AML-193 (cell line): ENCODE measurements at places on chromosomes 4 and X.

- no peak for DNase-seq
Measured at GRCh38 chr4:14615671-14616070, 386.6 kb upstream of the CPEB2 start.

DNA sequence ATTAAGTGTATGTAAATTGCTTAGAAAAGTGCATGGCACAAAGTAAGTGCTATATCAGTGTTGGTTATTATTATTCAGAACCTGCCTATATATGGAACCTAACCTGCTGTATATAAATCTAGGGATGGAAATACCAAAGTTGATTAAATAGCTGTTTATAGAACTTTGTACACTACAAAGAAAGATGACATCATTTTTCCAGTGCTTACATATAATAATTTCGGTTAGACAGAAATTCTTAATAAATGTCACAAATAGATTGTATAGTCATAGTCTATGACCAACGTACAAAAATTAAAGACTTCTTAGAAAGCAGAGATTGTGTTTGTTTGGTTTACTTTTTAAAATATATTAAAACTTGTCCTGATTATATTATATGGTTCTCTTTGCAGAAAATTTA lies 4.4 kb downstream of the GYPB start:
- DNase-seq, result no peak

GRCh38 chrX:105837232-105837631 lies 14.9 kb downstream of the NRK start:
- DNase-seq, result no peak

GRCh38 chr4:145722561-145722960 lies 42.6 kb downstream of the C4orf51 start:
- no peak for DNase-seq

GRCh38 chr4:168337550-168337940 lies 19.0 kb upstream of the DDX60 start:
- no peak for DNase-seq

GRCh38 chrX:119155416-119156035 lies 27.9 kb upstream of the KIAA1210 start:
- DNase-seq, result no peak

GRCh38 chr4:186719925-186720694 lies 3.5 kb downstream of the FAT1 start:
- no peak for DNase-seq

DNA sequence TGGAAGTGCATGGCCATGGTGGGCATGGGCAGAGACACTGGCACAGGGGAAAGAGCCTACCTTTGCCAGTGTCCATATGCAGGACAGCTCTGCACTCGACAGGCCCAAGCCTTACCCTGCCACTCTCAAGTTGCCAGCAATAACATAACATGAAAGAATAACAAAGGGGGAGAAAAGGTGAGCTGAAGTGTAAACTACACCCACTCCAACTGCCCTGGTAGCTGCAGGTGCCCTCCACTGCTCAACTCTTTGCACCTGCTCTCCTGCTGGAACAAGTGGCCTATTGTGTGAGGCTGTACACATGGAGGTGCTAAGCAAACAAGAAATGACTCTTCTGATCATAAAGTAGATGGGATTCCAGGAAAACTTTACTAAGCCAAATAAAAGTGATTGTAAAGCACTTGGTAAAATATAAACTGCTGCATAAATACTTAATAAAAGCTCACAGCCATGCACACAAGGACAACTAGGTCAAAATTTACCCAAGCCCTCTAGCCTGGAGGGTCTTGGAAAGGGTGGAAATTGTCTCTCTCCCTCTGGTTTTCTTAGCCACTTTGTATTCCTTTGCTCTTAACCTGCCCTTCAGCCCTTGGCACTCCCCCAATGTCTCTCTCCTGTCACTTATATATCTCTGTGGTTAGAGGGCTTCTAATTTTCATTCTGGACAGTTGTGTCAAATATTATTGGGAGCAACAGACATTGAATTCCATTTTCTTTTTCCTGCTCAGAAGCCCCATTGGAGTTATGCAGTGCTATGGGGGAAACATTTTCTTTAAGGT lies 261.2 kb upstream of the GPC4 start:
- no peak for DNase-seq

DNA sequence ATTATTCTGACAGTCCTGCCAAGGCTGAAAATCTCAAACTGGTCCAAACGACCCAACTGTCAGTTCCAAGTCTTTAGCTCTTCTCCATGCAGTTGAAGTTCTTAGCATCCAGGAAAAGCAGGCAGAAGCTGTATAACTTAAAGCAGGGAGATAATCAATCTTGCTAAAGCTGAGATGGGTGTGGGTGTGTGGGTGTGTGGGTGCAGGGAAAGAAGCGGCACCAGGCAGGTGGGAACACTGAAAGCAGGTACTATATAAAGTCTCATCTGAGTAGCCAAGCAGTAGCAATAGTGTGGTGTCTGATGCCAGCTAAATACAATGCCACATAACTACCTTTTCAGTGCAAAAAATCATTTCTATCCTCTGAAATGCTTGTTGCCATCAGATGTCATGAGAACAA lies 69.7 kb upstream of the EGFL6 start:
- no peak for DNase-seq

DNA sequence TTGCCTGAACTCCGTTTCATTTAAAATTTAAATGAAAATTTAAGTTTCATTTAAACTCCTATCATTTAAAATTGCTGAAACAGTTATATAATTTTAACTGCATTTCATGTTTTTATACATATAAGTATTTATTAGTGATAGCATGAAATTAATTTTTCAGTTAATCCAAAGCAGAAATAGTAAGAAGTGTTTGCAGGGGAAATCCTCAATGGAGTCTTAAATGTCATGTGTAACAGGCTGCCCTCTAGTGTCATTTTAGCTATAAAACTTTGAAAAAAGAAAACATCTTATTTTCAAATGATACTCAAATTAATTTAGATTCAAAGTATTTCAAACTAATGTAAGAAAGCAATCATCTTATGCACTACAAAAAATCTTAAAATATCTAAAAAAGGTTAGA lies 27.2 kb downstream of the TAPT1 start:
- DNase-seq, result peak; percentile 8

DNA sequence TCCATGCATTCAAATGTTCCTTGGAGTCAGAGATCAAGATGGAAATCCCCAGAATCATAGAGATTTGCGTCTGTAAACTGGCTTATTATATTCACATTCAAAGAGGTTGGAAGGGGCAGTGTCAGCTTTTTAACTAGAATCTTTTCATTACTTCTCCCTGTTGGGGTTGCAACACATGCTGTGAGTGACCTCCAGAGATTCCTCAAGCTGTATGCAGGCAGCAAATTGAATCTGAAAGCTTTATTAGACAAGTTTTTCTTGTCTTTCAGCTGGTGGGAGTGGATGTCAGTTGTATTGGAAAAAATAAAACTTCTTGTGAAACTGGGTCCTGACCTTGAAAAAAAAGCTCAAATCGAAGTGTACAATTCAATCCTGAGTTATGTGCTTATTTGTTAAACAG lies 736.5 kb upstream of the FTHL17 start:
- DNase-seq, result no peak

GRCh38 chrX:132226169-132226568 lies 6.9 kb upstream of the RAP2C start:
- no peak for DNase-seq

DNA sequence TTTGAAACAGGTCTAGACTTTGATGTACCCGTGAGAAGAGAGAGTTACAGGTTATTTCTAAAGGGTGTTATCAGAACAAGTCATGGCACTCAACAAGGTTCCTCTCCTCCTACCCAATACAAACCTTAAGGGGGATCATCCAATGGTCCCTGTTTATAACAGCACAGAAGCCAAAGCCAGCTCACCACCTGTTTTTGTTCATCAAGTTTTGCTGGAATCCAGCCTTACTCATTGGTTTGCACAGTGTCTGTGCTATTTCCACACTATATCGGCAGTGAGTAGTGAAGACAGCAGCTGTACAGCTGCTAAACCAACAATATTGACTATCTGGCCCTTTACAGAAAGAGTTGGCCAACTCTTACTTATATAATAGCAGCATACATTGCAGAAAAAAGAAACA lies 262.1 kb upstream of the STS start:
- DNase-seq, result no peak

- DNase-seq, result no peak
Measured at GRCh38 chr4:141636082-141636770, at the start of gene IL15. Gene IL15, plus strand, starts transcription at chr4:141636583. Its CDS starts 82,882 bp downstream, at chr4:141719465.

GRCh38 chr4:169080981-169081380 lies 70.9 kb upstream of the CBR4 start:
- no peak for DNase-seq

DNA sequence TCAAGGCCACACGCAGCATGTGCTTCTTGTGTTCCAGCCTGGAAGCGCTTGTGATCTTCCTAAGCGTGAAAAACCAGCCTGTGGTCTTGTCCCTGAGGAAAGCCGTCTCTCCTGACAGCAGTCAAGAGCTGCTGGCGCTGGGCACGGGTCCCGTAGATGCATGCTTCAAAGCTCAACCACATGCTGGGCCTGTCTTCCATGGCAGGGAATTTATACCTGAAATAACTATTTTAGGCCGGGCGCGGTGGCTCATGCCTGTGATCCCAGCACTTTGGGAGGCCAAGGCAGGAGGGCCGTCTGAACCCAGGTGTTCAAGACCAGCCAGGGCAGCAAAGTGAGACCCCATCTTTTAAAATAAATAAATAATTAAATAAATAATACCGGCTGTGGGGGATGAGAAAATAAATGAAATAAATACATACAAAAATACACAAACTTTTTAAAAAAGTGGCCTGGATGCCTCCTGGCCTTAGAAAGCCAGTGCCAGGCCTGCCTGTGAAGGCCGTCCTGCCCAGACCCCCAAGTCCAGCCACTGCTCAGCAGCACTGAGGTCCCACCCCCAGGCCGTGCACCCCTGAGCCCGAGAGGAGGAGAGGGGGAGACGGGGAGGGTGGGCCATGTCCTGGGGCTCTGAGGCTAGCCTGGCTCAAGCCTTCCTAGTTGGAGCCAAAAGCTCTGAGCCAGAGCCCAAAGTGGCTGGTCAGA lies 10.4 kb downstream of the LRPAP1 start:
- no peak for DNase-seq

GRCh38 chr4:7799736-7800135 lies 139.9 kb downstream of the AFAP1 start:
- DNase-seq, result no peak

GRCh38 chr4:173527103-173527891 lies 2.7 kb downstream of the HAND2 start:
- DNase-seq, result no peak

GRCh38 chr4:54308110-54308509 lies 79.0 kb downstream of the PDGFRA start:
- DNase-seq, result no peak

- no peak for DNase-seq
Measured at GRCh38 chr4:183831026-183831446, 74.1 kb upstream of the STOX2 start.

DNA sequence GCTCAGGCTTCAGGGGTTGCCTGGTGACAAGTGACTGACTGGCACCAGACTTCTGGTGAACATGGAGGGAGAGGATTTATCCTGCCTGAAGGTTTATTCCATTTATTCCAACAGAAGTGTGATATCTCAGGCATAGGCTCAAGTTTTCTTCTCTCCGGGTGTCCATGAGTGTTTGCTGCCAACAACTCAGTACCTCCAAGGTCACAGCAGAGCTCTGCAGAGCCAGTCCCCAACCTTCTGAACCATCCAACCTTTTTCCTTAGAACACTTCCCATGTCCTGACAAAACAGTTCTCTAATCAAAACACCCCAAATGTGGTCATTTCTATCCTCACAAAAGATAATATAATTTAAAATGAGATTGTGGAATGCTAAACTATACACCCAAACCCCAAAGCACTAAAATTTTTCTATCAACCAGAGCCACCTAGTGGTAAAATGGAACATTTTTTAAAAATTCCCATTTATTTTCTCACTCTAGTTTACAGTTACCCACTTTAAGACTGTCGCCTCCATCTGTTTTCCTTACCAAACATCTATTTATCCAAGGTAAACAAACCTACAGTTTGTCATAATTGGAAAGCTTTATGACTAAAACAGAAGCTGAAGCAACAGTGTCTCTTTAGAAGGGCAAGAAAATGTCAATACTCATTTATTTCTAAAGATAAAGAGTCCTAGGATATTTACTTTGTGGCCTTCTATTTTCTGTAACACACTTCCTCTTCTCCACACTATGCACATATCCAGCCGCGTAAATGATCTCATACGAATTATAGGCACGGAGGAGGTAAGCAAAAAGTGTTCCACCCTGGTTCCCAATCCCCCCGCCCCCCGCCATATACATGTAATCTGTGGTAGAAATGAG lies 39.5 kb downstream of the TMEM154 start:
- DNase-seq, result peak; percentile 15

GRCh38 chrX:40102393-40103381 lies 4.9 kb upstream of the BCOR start:
- no peak for DNase-seq

- peak; percentile 22 for DNase-seq
Measured at GRCh38 chrX:96433409-96434077, 251.1 kb upstream of the DIAPH2 start.

- no peak for DNase-seq
Measured at GRCh38 chr4:141473952-141474351, 162.4 kb upstream of the IL15 start.

DNA sequence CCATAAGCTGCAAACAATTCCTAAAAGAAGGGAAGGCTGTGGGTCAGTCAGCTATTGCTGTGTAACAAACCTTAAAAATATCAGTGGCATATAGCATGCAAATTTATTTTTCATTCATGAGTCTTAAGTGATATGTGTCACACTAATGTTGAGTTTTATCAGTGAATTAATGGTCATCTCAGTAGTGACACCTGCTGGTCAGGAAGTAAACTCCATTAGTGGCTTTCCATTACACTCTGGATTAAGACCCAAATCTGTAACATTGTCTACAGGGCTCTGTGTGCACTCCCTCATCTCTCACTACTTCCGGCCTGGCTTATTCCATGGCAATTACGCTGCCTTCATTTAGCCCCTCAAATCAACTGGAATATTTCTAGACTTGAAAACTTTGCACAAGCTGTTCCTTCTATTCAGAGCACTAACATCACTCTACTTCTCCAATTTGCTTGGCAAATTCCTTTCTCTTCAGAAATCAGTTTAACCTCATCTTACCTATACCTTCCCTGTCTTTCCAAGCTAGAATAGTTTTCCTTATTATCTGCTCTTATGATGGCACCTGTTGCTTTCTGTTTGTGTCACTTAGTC lies 217.3 kb upstream of the TAPT1 start:
- DNase-seq, result peak; percentile 30

DNA sequence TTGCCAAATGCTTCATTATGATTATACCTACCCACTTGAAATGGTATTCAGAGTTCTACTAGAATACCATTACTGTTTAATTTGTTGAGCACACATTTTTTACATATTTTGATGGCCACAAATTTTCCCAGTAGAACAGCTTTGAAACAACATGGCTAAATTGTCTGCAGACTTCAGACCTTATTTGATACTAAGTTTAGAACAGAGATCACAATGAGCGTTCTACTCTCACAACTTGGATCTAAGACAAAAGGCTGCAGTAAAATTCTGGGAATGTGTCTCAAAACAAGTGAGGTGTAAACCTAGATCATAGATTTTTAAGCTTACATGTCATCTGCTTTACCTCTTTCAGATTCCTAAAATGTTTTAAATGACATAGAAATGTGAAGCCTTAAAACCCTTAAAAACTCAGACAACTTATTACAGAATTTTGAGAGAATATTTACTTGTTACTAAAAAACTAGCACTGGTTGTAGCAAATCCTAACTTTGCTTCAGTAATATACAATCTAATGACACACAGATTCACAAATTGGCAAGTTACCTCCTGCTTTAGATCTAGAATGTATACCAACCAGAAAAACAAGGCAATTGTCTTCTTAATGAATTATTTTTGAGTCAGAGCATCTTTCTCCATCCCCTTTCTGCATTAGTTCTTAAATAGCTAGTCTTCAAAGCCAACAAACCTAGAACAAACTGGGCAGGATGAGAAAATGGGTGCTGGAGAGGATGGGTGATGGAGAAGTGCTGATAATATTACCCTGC lies 243.3 kb downstream of the SLC7A11 start:
- no peak for DNase-seq
